ENCODE measurements at places on chromosomes 5 and 9.

GRCh38 chr5:141883892-141884318 lies 5.7 kb upstream of the PCDH1 start:
- DNase-seq, result no peak

GRCh38 chr5:118068886-118069285 lies 919.5 kb downstream of the DTWD2 start:
- no peak for DNase-seq

DNA sequence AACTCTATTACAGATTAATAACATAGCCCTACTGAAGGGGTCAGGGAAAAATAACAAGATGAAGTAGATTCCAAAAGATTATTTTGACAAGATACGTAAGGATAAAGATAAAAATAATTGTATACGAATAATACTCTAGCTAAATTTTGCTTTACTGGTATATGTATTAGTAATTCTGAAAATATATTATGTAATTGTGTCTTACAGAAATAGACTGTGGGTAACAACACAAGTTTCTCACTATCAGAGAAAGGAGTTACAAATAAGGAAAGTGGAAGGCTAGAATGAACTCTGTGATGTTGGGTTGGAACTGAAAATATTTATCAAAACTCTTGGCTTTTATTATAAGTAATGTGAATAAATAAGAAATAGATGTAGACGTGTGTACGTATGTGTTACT lies 26.6 kb upstream of the TUSC1 start:
- DNase-seq, result no peak

- DNase-seq, result no peak
Observed at GRCh38 chr9:19174127-19174912, 47.0 kb upstream of the PLIN2 start.

DNA sequence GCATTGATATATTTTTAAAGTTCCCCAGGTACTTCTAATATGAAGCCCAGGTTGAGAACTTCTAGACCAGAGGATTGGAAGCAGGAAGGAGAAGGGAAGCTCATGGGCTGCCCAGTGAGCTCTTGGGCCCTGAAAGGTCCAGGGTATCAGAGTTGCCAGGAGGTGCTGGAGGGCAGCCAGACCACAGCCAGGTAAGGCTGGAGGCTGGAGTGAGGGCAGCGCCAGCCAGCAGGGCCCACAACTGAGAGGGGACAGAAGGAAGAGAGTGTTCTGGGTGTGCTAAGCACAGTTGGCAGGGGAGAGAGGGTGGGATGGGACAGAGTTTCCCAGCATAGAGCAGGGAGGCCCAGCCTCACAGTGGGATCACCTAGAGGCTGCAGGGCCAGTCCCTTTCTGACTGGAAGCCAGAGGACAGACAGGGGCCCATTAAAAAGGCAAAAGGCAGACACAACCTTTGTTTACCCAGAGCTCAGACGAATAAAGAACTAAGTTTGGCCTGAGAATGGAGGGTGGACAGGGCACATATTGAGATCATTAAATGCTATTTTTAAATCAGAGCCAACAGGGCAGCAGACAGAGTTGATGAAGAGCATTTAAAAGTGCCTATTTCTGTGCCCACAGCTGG lies 94.9 kb downstream of the PDE8B start:
- no peak for DNase-seq

DNA sequence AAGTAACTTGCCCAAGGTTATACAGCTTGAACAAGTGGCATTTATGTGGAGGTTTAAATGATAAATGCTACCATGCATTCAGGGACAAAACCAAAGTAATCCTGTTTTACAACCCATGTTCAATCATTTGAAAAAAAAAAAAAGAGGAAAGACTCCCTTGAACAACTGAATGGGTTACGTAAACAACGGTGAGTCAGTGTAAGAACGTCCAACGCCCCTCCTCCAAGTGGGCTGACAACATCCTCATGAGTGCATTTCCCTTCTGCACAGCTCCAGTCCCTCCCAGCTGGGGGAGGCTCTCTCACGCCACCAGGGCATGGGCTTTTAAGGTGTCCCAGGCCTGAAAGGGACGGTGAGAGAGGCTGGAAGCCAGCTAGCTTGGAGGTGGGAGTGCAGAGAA lies 90.0 kb downstream of the PRRT1B start:
- DNase-seq, result peak; percentile 58

GRCh38 chr9:93677048-93677571 lies 100.7 kb downstream of the PHF2 start:
- no peak for DNase-seq

DNA sequence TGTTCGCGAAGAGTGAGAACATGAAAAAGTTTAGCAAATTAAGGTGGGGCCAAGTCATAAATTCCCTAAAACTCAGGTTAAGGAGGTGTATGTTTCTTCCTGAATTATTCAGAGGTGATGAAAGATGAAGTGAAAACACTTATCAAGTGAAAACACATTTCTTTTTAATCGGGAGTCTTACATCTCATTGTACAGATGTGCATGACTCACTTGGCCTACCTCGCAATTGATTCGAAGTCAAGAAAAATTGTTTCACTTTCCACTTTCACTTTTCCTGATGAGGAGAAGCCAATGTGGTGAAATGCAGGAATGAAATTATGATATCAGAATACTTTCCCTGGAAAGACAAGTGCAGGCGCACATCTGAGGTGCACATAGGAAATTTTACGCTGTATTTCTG lies 78.7 kb downstream of the SLC25A46 start:
- DNase-seq, result no peak

DNA sequence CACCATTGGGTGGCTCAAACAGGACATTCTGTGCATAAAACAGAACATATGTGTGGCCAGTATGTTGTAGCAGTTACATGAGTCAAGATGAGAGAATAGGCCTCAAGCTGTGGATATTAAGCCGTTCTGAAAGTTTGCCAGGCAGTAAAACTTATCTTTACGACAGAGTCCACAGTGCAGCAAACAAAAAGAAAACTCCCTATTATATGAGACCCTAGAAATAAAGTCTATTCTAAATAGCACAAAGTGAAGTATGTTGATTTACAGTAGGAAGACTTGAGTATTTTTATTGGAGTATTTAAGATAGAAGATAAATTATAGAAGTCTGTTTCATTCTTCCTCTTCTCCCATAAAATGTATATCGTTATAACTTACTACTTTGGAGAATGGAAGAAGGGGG lies 271.5 kb downstream of the ADGRV1 start:
- DNase-seq, result no peak

GRCh38 chr5:75152860-75153259 lies 83.8 kb downstream of the ANKRD31 start:
- DNase-seq, result no peak

DNA sequence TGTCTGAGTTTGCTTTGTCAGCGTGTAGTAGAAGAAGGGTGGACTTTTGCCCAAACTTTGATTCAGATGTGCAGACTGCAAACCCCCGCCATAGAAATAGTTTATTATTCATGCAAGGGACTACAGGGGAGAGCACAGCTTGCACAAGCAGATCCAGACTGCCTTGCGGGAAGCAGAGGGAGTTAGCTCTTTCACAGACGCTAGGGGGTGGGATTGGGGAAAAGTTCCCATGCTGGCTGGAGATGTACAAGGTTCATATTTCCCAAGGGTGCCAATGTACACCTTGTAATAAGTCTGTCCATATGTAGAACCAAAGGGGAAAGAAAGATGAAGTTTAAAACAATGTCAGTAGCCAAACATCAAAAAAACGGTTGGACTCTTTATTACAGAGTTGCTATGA lies 749.7 kb upstream of the COX7C start:
- DNase-seq, result no peak

GRCh38 chr9:7921545-7922197 lies 122.1 kb upstream of the DMAC1 start:
- DNase-seq, result no peak

DNA sequence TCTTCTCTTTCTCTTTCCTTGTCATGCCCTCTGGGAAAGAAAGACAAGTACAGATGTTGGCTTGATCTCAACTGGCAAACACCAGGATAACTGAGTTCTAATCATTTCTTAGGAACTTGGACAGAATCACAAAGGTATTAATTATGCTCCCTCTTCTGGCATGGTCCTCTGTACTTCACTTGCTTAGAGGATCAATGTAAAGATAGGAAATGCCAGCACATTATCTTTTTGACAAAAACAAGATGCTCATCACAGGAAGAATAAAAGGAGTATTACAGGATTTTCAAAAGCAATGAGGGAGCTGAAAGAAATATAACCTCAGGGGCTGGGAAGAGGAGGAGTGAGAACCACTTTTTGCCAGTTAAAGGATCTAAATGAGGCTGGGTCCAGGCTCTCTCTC lies 70.6 kb downstream of the LHFPL2 start:
- DNase-seq, result no peak

GRCh38 chr5:67730917-67731474 lies 484.6 kb upstream of the PIK3R1 start:
- no peak for DNase-seq

- no peak for DNase-seq
Observed at GRCh38 chr9:131239161-131239975, 36.9 kb downstream of the FAM78A start.

DNA sequence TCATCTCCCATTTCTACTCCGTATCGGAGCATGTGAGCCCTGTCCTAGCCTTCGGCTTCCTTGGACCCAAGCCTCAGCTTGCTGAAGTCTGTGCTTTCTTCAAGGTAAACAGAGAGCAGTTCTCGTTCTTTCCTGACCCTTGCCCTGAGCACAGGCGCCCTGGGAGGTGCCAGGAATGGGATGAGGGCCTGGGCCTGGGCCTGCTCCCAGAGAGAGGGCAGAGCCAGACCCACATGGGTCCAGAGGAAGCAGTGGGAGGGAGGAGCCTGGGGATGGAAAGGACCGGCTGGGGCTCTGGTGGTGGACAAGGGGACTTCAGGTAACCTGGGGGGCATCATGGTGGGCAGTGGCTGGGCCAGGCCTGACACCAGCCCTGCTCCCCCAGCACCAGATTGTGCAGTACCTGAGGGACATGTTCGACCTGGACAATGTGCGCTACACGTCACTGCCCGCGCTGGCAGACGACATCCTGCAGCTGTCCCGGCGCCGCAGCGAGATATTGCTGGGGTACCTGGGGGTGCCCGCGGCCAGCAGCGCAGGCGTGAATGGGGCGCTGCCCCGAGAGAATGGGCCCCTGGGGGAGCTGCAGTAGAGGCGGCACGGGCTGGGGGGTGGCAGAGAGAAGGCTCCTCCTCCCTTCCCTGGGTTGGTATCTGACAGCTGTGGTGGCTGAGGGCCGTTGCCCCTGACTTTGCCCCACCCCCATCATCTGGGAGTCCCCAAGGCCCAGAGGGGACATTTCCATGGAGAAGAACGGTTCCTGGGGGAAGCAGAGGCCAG lies 10.9 kb upstream of the DOLPP1 start:
- no peak for DNase-seq

DNA sequence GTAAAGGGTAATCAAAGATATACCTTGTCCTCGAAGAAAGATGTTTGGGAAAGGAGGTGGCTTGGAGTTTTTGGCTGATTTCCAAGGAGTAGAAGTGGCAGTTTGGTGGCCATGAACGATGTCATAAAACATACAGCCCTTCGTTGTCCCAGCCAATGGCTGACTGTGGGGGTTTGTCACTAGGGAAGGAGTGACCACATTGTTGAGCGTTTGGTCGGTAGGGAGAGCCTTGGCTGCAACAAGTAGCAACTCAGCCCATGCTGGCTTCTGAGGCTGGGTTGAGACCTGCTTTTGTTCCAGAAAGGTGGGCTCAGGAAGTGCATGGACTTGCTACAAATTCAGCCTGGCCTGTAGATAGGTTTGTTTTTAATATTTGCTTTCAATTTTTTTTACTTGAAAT lies 128.3 kb downstream of the BOD1 start:
- DNase-seq, result no peak

GRCh38 chr9:37327553-37327952 lies 94.9 kb upstream of the GRHPR start:
- no peak for DNase-seq

DNA sequence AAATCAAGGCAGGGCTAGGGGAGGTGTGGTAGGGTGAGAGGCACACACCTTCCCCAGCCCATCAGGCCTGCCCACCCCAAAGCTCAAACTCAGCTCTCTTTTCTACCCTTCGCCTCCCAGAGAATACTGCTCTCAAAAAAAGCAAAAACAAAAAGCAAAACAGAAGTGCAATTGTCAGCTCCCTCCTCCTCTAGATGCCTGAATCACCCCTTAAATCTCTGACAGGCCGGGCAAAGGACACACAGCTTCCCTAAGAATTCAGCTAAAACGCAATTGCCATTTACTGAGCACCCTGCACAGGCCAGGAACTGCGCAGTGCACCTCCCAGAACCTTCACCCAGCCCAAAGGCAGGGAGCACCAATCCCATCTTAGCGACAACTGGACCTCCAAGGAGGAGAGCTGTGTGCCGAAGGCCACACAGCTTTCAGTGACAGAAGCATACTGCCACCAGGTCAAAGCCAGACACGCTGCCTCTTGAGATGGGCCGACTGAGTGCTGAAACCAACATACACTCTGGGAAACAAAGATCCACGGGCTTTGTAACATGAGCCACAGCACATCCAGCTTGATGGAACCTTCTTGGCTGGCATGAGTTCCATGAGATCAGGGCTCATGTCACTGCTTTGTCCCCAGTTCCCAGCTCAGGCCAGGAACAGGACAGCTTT lies 53.4 kb upstream of the STXBP1 start:
- no peak for DNase-seq

DNA sequence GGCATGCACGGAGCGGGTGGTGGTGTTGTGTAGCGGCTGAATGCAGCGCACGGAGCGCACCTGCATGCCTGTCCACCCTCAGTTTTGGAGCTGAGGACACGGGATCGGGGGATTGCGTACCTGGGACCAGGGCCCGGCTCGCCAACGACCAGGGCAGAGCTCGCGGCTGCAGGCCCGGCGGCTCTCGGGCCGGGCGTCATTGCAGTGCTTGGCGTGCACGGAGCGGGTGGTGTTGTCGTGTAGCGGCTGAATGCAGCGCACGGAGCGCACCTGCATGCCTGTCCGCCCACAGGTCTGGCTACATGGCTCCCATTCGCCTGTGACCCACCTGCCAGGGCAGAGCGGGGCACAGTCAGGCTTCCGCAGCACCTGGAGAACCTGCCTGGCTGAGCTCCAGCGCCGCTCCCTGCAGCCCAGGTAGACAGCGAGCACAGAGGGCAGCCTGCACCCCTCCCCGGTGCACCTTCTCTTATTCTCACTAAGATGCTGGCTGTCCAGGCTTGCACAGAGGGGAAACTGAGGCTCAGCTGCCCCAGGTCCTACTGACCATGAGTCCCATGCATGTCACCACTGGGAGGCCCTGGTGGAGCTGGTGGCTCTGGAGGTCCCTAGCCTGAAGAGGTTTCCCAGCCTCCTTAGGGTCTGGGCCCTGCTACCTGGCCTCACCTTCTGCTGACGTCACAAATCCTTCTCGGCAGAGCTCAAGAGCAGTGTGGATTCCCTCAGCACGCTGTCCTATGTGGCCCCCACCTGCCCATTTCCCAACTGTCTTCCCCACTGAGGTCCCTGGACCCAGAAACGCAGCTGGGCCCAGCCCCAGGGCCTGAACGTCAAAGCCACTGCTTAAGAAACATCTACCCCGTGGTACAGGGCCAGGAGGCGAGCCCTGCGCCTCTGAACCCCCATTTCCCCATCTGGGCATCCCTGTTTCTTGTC lies 64.9 kb downstream of the ZNF354C start:
- no peak for DNase-seq

DNA sequence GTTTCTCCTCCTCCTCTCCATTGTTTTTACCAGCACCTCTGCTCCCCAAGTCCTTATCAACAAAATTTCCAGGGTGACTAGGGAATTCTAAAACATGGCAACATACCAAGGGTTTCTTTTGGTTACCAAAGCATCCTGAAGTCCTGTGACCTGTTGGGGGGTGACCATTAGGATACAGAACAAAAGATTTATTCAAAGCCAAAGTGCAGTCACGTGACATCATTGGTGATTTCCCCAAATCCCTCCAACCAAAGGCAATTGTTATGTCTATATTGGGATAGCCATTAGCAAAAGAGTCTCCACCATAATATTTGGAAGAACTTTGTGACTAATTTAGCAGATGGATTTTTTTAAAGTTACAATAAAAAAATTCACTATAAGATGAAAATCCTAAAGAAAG lies 168.4 kb downstream of the TRPM6 start:
- DNase-seq, result no peak
